Tibial nerve (tissue), 4 donors: ENCODE measurements at places on chromosomes 2 and 18.
A peak's percentile ranks its signal among the peaks of the same experiment; 100 is the strongest.

DNA sequence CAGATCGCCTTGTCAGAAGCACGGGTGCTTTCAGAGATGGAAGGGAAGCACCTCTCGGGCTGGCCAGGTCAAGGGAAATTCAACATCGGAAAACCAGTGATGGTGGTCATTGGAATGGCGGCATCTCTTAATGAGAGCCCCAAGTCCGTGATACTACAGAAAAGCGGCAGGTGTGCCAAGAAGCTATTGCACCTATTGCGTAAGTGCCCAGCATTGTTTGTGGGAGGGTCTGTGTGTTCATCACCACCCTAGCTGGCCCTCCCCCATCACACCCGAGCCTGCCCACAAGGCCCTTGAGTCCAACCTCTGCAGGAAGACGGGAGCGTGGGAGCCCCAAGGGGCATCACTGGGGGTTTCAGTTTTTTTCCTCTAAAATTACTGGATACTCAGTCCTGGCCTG lies 100.7 kb downstream of the DGKD start:
- DNase-seq = no peak
- H3K36me3 ChIP-seq = peaks cover 4% of the 10 kb centered on the region
- H3K27me3 ChIP-seq = no peaks in the 10 kb centered on the region
- H3K4me3 ChIP-seq = no peak overlapping the region

GRCh38 chr18:79367480-79367879 lies 28.2 kb upstream of the NFATC1 start:
- peak overlapping the region; percentile 68 for H3K27ac ChIP-seq
- DNase-seq = no peak
- H3K4me1 ChIP-seq = no peaks in the 10 kb centered on the region
- no peaks in the 10 kb centered on the region for H3K27me3 ChIP-seq
- no peaks in the 10 kb centered on the region for H3K36me3 ChIP-seq

- no peak overlapping the region for H3K4me3 ChIP-seq
- no peak overlapping the region for H3K27ac ChIP-seq
- DNase-seq = no peak
- no peaks in the 10 kb centered on the region for H3K36me3 ChIP-seq
- H3K4me1 ChIP-seq = no peaks in the 10 kb centered on the region
These were observed 14.7 kb downstream of the CAPN10 start for GRCh38 chr2:240601061-240601830.

DNA sequence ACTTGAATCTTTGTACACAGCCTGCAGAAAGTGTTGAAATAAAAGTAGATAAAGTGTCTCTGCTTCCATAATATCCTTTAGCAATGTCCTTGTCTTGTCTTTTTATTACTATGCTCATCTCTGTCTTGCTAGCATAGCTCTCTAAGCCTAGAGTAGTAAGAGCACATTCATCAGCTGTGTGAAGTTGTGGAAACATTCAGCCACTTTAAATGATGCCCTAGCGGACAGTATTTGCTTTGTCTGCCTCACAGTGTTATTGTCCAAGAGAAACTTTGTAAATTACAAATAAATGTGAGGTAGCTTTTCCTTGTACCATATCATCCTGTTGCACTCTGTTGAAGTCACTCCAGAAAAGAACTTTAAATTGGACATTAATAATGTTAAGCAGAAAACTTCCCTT lies 60.3 kb upstream of the TTC21B start:
- no peak overlapping the region for H3K27ac ChIP-seq
- H3K27me3 ChIP-seq = no peaks in the 10 kb centered on the region
- H3K4me1 ChIP-seq = no peaks in the 10 kb centered on the region
- H3K36me3 ChIP-seq = no peaks in the 10 kb centered on the region

- DNase-seq = no peak
- no peak overlapping the region for H3K27ac ChIP-seq
- H3K4me1 ChIP-seq = peaks cover 28% of the 10 kb centered on the region
- H3K27me3 ChIP-seq = no peaks in the 10 kb centered on the region
These were observed 11.2 kb upstream of the LBH start for GRCh38 chr2:30219886-30220875.

- DNase-seq = no peak
- H3K36me3 ChIP-seq = no peaks in the 10 kb centered on the region
- no peaks in the 10 kb centered on the region for H3K4me1 ChIP-seq
- no peak overlapping the region for H3K4me3 ChIP-seq
These were observed 18.4 kb upstream of the ST8SIA3 start for GRCh38 chr18:57333940-57334339.

DNA sequence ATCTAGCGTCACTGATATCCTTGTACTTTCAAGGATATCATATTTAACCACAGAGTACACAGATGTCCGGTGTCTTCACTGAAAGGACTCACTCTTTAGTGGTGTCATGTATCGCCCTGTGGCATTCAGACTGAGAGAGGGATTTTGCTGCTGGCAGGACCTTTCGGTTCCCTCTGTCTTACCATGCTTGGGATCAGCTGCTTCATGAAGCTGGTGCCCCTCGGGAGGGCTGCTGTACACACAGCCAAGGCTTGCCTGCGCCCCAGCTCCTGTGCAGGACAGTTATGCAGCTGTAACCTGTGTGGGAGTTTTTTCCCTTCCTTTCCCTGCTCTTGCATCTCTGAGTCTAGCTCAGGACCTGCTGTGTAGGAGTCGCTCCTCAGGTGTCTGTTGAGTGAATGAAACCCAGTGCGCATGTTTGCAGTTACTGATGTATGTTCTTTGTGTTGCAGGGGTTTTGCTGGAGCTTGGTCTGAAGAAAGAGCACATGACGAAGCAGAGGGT lies 64.4 kb downstream of the GREB1 start:
- no peaks in the 10 kb centered on the region for H3K36me3 ChIP-seq
- no peak for DNase-seq
- no peak overlapping the region for H3K4me3 ChIP-seq
- no peaks in the 10 kb centered on the region for H3K4me1 ChIP-seq

DNA sequence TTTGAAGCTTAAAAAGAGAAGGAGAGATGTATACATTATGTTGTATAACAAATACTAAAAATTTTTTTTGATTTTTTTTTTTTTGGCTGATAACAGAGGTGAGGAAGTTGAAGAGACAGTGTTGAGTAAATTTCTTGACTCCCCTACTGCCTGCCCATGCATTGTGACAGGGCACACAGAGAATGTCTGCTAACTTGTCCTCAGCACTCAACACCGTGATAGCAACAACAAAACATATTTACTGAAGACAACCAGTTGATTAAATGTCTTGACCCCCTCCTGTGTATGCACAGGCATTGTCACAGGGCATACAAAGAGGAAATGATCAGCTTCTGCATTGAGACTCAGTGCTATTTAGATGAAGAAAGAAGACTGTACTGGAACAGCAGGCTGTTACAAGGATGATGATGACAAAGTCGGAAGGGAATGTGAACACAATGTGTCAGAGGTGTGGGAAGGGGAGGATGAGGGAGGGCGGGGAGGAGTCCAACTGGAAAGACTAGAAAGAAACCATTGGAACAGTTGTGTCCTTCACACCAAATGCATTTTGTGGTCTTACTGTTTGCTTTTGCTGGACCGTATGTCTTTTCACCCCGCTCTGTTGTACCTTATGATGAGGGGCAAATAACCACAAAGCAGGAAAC lies 89.5 kb downstream of the CERS6 start:
- H3K27ac ChIP-seq = no peak overlapping the region
- no peak for DNase-seq
- H3K27me3 ChIP-seq = no peaks in the 10 kb centered on the region
- H3K36me3 ChIP-seq = no peaks in the 10 kb centered on the region
- no peak overlapping the region for H3K4me3 ChIP-seq
- H3K4me1 ChIP-seq = no peaks in the 10 kb centered on the region

- H3K27ac ChIP-seq = no peak overlapping the region
- H3K27me3 ChIP-seq = no peaks in the 10 kb centered on the region
- DNase-seq = no peak
These were observed 106.0 kb downstream of the DTNB start for GRCh38 chr2:25567406-25567805.

DNA sequence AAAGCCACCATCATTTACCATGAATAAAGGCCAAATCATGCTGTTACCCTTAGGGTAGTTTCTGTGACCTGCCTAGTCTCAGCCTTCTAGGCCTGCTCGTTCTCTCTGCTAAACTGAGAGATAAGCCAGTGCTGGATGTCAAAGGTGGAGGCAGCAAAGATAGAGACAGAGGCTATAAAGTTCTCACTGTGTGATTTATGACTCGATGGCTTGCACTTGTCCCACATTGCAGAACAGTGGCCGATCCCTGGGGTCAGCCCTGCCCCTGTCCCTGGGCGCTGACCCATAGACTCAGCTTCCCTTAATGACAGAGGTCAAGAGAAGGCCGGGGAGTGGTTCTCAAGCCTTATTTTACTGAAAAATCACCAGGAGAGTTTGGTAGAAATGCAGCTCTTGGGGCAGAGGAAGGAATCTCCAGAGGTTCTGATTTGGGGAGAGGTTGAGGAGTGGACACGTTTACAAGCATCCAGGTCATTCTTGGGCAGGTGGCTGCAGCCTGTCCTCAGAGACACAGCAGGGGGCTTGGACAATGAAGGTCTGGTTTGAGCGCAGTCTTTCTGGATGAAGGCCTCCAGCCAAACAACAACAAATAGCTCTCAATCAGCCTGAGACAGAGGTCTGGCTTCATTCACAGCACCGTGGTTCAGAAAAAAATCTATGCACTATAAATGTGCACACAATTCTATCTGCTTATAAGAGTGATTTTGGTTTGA lies 143.5 kb downstream of the ACKR3 start:
- no peak for DNase-seq
- peaks cover 13% of the 10 kb centered on the region for H3K4me1 ChIP-seq
- H3K27ac ChIP-seq = no peak overlapping the region
- H3K27me3 ChIP-seq = no peaks in the 10 kb centered on the region
- H3K36me3 ChIP-seq = no peaks in the 10 kb centered on the region
- H3K4me3 ChIP-seq = no peak overlapping the region

GRCh38 chr2:178333851-178334250 lies 117.1 kb downstream of the PRKRA start:
- no peak overlapping the region for H3K27ac ChIP-seq
- H3K4me1 ChIP-seq = no peaks in the 10 kb centered on the region
- H3K36me3 ChIP-seq = peaks cover 7% of the 10 kb centered on the region
- H3K4me3 ChIP-seq = no peak overlapping the region
- H3K27me3 ChIP-seq = no peaks in the 10 kb centered on the region
- no peak for DNase-seq

DNA sequence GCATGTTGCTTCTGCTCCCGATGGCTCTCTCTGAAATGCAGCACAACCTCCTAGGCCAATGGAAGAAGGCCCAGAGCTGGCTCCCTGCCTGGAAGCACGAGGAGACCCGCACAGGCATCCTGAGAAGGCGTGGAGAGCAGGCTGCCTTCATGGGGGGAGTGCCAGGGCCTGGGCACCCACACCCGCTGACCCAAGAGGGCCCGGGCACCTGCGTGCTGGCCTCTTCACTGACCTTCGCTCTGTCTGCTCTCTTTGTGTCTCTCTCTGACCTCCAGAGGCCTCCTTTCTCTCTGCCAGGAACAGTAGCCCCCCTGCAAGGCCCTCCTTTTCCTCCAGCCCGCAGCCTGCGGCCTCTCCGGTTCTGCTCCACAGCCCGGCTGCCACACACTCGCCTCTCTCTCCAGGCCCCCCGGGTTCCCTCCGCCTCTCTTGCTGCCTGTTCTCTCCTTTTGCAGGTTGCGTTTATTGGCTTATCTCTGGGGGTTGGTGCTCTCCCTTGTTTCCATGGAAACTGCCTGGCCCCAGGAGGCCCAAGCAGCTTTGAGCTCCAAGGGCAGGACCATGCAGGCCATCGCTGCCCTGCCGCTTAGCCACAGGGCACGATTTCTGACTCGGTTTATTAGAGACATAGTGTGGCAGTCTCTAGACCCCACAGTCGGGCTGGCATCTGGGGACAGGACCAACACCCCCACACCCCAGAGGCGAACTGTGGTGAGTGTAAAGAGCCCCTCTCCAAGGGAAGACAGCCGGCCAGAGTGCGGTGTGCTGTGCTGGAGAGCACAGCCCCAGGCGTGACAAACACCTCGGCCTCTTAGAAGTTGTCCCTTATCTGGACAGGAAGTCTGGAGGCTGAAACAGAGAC lies 1.7 kb downstream of the MZT2B start:
- no peak for DNase-seq
- H3K36me3 ChIP-seq = peaks cover 29% of the 10 kb centered on the region
- H3K27me3 ChIP-seq = no peaks in the 10 kb centered on the region
- H3K27ac ChIP-seq = peak overlapping the region; percentile 94
- H3K4me1 ChIP-seq = peaks cover 14% of the 10 kb centered on the region
- H3K4me3 ChIP-seq = peak overlapping the region; percentile 90

- H3K4me3 ChIP-seq = no peak overlapping the region
- H3K27ac ChIP-seq = no peak overlapping the region
- H3K4me1 ChIP-seq = no peaks in the 10 kb centered on the region
- H3K27me3 ChIP-seq = no peaks in the 10 kb centered on the region
- no peaks in the 10 kb centered on the region for H3K36me3 ChIP-seq
These were observed 24.0 kb downstream of the TMEM177 start for GRCh38 chr2:119702918-119703401.

GRCh38 chr2:33093283-33093993 lies 146.7 kb downstream of the LTBP1 start:
- H3K4me1 ChIP-seq = no peaks in the 10 kb centered on the region
- DNase-seq = no peak
- peak overlapping the region; percentile 34 for H3K27ac ChIP-seq
